ENCODE measurements at places on chromosomes 11 and 22.

- no peak for DNase-seq
Observed at GRCh38 chr11:36196411-36196998, 92.7 kb downstream of the COMMD9 start.

GRCh38 chr11:61446211-61446651 lies 16.3 kb downstream of the SDHAF2 start:
- peak; percentile 78 for DNase-seq

GRCh38 chr11:16986434-16987204 lies 27.6 kb downstream of the PLEKHA7 start:
- DNase-seq, result no peak

DNA sequence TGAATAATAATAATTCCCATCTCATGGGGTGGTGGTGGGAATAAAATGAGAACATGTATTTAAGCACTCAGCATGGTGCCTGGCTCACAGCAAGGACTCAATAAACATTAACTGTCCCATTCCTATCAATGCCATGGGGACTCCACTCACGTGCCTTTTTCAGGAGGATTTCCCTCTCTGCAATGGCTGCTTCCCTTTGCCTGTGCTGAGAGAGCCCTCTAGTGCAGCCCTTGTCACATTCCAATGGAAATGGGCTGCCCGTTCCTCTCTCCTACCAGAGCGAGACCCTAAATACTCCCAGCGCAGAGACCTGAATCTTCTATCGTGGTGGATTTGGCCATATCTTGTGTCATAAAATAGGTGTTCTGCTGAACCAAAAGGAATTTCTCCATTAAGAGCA lies 621.5 kb upstream of the B3GAT1 start:
- DNase-seq, result no peak

- no peak for DNase-seq
Observed at GRCh38 chr11:27783701-27784355, 83.6 kb upstream of the BDNF start.

DNA sequence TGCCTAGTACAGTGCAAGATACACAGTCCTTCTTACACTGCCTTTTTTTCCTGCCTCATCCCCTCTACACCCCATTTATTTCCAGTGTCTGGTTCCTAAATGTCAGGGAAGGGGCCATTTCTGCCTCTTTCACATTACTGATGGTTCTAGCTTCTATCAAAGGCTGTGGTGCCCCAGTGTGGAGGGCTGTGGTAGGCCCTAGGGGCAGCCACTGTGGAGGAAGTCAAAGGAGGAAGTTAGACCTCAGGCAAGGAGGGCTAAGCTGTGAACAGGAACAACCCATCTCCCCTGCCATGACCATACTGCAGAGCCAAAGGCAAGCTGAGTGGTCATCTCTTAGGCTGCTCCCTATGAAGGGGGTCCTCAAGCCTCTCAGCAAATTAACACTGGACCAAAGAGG lies 81.9 kb upstream of the CRTAM start:
- DNase-seq, result peak; percentile 90

DNA sequence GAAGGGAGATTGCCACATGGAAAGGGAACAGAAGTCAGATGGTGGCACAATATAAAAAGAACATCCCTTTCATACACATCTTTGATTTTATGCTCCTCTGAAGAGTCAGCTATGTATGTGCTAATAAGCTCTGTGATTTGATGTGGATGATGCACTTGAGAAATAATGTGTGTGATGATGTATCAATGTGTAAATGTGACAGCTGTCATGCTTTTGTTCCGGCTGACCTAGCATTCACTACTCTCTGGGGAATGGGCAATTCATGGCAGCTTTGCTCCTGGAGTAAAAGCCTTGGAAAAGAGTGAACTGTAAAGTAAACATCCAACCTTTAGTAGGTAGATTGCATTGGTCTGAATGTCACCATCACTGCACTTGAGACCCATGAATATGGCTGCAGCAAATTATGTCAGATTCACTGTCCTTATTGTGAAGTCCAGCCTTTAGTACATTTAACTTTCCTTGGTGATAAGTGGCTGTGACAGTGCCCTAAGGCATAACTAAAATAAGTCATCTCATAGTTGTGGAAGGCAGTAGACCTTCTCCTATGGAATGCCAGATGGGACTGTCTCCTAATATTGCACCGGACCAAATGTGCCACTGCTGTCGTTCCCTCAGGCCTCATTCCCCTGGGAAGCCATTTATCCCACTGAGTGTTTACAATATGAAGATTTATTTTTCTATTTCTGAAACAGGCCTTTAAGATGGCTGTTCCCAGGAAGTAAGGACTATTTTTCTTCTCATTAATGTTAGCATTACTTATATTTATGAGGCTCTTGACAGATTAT lies 178.2 kb upstream of the CCDC90B start:
- no peak for DNase-seq

- DNase-seq, result no peak
Observed at GRCh38 chr22:49327411-49328117, 500.1 kb downstream of the BRD1 start.

- no peak for DNase-seq
Observed at GRCh38 chr11:27688076-27688475, 12.2 kb downstream of the BDNF start.

DNA sequence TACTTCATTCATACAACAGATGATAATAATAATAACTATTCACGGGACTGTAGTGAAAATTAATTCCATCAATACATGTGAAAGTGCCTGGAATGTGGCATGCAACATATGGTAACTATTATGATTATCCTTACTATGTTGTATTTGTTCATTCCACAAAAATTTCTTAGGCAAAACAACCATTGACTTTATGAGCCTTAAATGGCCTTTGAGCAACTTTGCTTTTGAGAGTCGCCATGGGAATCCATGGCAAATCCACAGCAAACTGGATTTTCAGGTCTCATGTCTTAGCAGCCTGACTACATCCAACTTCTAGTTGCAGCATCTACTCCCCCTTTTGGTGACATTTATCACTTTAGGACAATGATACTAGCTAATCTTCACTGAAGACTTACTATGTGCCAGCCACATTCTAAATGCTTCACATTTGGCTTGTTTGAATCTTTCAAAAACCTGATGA lies 56.8 kb downstream of the SLC1A2 start:
- no peak for DNase-seq

- no peak for DNase-seq
Observed at GRCh38 chr11:31127290-31127689, 242.2 kb downstream of the DCDC1 start.

DNA sequence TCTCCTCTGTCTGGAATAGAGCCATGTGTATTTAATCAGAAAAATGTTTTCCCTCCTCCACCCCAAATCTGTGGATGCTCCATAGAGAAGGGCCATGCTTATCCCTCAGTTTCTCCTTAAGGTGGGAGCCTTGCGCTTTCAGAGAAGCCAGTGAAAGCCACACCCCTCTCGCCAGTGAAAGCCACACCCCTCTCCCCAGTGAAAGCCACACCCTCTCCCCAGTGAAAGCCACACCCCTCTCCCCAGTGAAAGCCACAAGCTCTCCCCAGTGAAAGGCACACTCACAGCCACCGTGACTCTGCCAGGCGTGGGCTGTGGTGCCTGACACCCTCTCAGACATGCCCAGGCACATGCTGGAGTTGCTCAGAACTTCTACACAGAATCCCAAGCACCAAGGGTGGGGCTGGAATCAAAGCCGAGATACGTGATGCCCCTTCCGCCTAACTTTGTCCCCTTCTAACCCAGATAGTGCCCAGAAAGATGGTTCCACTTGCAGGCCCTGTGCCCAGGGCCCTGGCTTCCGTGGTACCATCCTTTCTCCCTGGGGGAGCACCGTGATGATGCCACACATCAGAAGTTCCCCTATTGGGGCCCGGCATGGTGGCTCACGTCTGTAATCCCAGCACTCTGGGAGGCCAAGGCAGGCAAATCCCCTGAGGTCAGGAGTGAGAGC lies 16.5 kb upstream of the PRR5 start:
- DNase-seq, result peak; percentile 40

DNA sequence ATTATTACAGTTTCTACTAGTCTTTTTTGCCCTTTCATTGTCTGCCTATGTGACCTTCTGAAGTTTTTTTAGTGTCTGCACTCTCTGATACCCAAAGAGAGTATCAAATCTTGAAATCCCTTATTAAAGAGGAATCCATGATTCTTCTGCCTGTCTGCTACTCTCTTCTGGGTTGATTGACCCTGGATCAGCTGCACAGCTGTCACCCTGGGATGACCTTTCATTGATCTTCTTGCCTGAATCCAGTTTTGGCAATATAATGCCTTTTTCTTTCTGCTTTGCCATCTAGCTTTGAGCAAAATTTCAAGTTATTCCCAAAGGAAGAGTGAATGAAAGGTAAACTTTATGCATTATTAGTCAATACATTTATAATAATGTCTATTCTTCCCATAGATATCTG lies 32.6 kb downstream of the NCAM1 start:
- no peak for DNase-seq

All from bone marrow (tissue), 2 donors.